ENCODE measurements at places on chromosomes 6 and 20. TPM values are rescaled to one million over a fixed set of nuclear protein-coding genes. Genes with fewer than 3 reads are reported as not detected.

DNA sequence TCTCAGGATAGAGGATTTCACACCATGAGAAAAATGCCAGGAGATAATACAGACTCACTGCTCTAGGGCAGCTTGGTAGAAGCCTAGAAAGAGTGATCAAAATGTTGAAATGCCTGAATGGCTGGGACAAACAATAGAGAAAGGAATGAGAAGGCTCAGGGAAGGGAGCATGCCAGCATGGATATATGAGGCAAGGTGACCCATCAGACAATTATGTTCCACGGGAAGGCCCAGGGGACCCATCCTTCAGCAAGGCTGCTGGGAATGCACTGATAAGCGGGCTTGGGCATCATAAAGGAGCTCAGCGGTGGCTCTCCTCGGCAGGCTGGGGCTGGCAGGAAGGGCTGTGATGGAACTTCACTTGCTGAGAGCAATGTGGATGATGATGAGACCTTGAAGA lies 12.2 kb downstream of the HEBP2 start:
- no peak for DNase-seq

DNA sequence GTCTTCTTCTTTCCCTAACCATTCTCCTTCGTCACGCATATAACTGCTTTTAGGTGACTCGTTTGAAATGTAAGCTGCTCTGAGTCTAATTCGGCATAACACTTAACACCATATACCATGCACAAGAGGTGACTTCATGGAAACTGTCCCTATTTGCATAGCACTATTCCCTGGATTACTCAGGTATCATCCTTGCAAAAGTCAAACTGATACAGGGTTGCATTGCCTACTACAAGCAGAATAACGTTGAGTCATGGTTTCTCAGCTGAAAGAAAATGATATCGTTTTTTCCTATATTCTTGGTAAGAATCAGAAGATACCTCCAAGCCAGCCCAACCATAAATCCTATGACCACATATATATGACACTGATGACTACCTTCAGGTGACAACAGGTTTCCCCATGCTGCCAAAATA lies 227.5 kb downstream of the ATXN1 start:
- DNase-seq: no peak

DNA sequence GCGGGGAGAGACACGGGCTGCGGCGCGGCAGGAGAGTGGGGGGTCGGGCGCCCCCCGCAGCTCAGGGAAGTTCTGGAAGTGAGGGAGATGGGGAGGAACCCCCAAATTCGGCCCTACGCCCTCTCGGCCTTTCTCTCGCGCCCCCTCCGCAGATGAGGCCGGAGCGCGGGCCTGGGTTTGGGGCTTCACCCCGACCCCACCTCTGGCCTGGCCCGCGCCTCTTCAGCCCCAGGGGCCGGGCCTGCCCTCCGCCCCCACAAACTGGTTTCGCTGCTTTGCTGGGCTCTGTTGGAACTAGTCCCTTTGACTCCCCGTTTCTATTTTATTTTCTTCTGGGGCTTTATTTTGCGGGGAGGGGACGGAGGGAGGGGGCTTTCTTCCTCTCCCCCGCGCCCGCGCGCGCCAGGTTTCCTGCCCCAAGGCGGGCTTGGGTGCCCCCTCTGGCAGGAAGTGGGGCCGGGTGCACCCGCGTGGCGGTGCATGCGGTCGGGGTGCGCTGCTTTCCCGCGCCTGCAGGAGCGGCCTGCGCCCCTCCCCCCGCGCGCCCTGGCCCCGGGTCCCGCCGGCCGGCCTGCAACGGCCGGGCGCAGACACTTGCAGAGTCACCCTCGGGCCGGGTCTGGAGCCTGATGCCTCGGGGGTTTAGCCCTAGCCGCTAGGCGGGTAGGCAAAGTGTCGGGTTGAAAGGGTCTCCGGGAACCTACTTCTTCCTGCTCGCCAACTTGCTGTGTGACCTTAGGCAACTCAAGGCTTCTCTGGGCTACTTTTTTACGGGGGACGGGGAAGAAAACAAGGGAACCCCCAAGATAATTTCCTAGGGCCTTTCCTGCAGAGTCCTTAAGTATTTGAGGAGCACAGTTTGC lies 1.3 kb downstream of the HMGA1 start:
- DNase-seq: no peak

GRCh38 chr6:142207265-142207877 lies 60.3 kb downstream of the VTA1 start:
- DNase-seq: no peak

GRCh38 chr6:35857853-35858252 lies 52.7 kb downstream of the LHFPL5 start:
- no peak for DNase-seq

DNA sequence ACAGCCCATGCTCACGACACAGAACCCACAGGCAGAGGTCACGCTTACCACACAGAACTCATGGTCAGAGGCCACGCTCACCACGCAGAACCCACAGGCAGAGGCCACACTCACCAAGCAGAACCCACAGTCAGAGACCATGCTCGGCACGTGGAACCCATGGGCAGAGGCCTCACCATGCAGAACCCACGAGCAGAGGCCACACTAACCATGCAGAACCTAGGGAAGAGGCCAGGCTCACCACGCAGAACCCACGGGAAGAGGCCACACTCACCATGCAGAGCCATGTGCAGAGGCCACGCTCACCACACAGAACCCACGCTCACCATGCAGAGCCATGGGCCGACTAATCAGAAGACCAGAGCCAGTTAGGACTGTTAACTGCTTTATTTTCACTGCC lies 203.2 kb upstream of the THBS2 start:
- DNase-seq: no peak

- no peak for DNase-seq
Measured at GRCh38 chr6:8000636-8001035, 63.6 kb downstream of the BLOC1S5 start.

Gene CPNE5
- polyA plus RNA-seq: 14.8 TPM

Gene MYLK4
- polyA plus RNA-seq: 1.0 TPM

Gene OXT
- 0.69 TPM for polyA plus RNA-seq

Gene CLVS2
- 0.22 TPM for polyA plus RNA-seq

Gene HMGN3
- 373 TPM for polyA plus RNA-seq

Gene IL17A
- not detected for polyA plus RNA-seq

Data from right renal pelvis (tissue), 4 donors.